ENCODE measurements at places on chromosomes 3 and 15.

DNA sequence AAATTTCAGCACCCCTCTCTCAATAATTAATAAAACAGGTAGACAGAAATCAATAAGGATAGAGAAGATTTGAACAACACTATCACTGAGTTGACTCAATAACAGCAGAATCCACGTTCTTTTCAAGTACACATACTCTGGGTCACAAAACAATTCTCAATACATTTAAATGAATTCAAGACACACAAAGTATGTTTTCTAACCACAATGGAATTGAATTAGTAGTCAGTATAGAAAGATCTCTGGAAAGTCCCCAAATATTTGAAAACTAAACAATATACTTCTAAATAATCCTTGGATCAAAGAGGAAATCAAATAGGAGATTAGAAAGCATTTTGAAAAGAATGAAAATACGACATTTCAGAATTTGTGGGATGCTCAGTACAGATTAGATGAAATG is 40.0 kb downstream of the TKT start:
- DNase-seq, result no peak

DNA sequence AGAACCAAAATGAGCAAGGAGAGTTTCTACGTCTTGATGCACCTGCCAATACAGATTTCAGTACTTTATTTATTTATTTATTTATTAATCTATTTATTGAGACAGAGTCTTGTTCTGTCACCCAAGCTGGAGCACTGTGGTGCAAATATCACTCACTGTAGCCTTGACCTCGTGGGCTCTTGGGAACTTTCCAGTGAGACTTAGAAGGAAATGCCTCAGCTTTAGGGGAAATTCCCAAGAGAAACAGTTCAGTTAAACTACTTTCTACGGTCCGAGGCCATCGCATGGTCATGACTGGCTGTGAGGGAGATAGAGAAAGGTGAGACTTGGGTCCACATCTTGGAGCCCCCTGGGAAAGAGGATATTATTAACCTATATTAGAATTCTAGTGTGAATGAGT is 47.0 kb upstream of the HERC1 start:
- DNase-seq, result no peak

GRCh38 chr15:38130205-38130567 is 122.5 kb upstream of the SPRED1 start:
- DNase-seq, result no peak

DNA sequence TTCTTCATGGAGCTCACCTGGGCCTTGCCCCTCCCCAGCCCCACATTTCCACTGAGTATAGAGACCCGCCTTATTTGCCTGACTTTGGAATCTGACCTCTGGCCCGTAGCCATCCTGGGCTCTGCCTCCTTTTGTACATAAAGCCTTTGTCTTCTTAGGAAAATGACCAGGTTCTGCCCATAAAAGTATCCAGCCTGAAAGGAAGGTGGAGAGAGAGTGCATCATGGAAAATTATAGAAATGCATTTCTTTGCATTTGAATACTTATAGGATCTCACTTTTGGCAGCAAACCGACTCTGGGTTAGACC is 3.6 kb upstream of the SH2D7 start:
- no peak for DNase-seq

DNA sequence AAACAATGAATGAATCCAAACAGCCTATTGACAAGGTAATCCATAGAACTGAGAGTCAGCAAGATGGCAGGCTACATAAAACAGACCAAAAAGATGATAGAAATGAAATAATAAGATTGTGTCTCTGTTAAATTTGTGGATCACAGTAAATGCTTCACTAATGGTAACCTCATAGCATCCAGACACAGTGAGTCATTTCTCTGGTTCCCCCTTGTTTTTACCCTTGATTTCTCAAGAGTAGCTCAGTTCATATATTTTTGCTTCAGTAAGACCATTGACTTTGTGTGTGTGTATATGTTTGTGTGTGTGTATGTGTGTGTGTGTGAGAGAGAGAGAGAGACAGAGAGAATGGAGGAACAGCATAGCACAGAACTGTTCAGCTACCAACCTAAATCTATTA is 546.9 kb downstream of the RBMS3 start:
- DNase-seq, result no peak

- DNase-seq, result peak; percentile 66
Observed at GRCh38 chr3:16504242-16504641, 9.3 kb downstream of the RFTN1 start.

DNA sequence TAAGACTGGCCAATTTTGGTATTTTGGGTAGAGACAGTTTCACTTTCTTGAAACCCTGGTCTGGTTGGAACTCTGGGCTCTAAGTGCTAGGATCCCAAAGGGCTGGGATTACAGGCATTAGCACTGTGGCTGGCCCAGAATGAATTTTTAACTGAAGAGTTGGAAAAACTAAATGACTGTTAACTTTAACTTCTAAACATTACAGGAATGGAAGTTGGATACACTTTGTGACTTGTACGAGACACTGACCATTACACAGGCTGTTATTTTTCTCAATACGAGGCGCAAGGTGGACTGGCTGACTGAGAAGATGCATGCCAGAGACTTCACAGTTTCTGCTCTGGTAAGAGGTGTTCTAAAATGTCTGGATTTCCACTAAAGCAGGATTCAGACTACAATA is 3.5 kb downstream of the EIF4A2 start:
- DNase-seq, result no peak
